ENCODE measurements at places on chromosomes 4 and X.
A peak's percentile ranks its signal among the peaks of the same experiment; 100 is the strongest.

- H3K4me3 ChIP-seq = no peak overlapping the region
- DNase-seq = no peak
- peaks cover 15% of the 10 kb centered on the region for H3K4me1 ChIP-seq
- no peaks in the 10 kb centered on the region for H3K36me3 ChIP-seq
- H3K27me3 ChIP-seq = peaks cover 2% of the 10 kb centered on the region
Measured at GRCh38 chr4:186882293-186882692, 158.6 kb upstream of the FAT1 start.

DNA sequence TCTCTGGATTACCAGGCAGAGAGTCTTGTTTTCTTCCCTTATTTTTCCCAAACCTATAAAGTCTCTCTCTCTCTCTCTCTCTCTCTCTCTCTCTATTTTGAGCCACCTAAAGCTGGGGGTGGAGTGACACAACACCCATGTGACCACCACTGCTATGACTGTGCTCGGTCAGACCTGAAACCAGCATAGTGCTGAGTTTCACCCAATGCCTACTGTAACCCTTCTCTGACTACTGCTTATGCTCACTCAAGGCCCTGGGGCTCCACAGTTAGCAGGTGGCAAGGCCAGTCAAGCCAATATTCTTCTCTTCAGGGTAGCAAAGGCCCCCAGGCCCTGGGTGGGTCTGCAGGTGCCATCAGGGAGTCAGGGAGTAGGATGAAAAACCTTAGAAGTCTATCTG, 114.7 kb upstream of the ARMCX2 start:
- DNase-seq = no peak
- no peaks in the 10 kb centered on the region for H3K36me3 ChIP-seq
- no peaks in the 10 kb centered on the region for H3K27me3 ChIP-seq

DNA sequence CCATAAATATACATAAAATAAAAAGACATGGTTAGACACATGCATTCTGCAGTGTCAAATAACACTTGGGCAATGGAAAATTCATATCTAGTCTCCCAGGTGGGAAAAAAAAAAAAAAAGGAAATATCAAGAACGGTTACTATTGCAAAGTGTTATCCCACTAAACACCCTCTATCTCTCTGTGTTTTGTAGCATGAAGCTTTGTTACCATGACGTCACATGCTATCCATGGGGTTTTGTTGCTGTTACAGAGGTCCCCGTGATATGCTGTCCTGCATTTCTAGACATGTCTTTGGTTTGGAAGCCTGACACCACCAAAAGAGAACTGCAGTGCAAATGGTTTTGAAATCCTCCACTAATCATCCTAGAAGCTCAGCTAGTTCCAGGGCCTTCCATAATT, 50.7 kb upstream of the TLR3 start:
- no peak overlapping the region for H3K4me3 ChIP-seq
- no peak for DNase-seq
- peaks cover 4% of the 10 kb centered on the region for H3K4me1 ChIP-seq
- no peak overlapping the region for H3K27ac ChIP-seq
- H3K36me3 ChIP-seq = no peaks in the 10 kb centered on the region

DNA sequence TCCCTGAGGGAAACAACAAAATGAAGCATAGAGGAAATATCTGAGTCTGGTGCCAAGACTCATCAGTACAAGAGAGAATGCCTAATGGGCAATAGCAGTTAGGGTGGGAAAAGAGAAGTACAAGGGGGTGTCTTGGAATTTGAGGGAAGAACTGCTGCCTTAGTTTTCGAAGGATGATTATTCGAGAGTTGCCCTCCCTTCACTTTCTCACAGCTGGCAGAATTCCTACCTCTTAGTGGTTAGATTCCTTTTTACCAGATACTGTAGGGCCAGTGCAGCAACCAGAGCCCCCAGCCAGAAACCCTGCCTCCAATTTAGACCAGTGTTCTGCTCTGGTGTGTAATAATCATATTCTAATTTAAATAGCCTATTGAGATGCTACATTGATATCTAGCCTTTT, 56.5 kb downstream of the NFKB1 start:
- DNase-seq = no peak
- H3K27ac ChIP-seq = no peak overlapping the region
- H3K36me3 ChIP-seq = no peaks in the 10 kb centered on the region
- no peaks in the 10 kb centered on the region for H3K27me3 ChIP-seq
- no peaks in the 10 kb centered on the region for H3K4me1 ChIP-seq

GRCh38 chr4:36385951-36386571, 104.6 kb downstream of the DTHD1 start:
- H3K27me3 ChIP-seq = no peaks in the 10 kb centered on the region
- H3K27ac ChIP-seq = no peak overlapping the region
- no peak for DNase-seq
- H3K4me1 ChIP-seq = no peaks in the 10 kb centered on the region

- no peaks in the 10 kb centered on the region for H3K27me3 ChIP-seq
- H3K4me1 ChIP-seq = no peaks in the 10 kb centered on the region
- H3K27ac ChIP-seq = no peak overlapping the region
- DNase-seq = no peak
- H3K36me3 ChIP-seq = no peaks in the 10 kb centered on the region
- no peak overlapping the region for H3K4me3 ChIP-seq
Measured at GRCh38 chrX:10677490-10677889, 57.1 kb upstream of the MID1 start.

GRCh38 chr4:38815885-38816782, 11.5 kb upstream of the TLR1 start:
- no peak overlapping the region for H3K27ac ChIP-seq
- H3K4me1 ChIP-seq = no peaks in the 10 kb centered on the region
- no peak overlapping the region for H3K4me3 ChIP-seq
- no peaks in the 10 kb centered on the region for H3K36me3 ChIP-seq
- no peaks in the 10 kb centered on the region for H3K27me3 ChIP-seq

DNA sequence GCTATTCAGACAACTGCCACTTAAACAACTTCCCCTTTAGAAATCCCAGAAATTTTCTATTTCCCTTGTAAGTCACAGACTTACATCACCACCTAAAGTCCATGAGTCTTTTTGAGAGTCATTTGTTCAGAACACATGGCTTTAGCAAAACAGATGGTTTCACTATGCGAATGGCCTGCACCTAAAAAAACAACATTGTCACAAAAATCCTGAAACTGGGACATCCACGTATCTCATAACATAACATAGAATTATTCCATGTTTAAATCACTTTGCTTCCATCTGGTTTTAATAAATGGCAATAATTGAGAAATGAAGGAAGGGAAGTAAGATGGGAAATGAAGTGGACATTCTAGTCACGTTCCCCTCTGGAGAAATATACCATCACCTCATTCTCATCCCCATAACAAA, 155.3 kb upstream of the EDNRA start:
- no peaks in the 10 kb centered on the region for H3K27me3 ChIP-seq
- no peak for DNase-seq
- H3K4me3 ChIP-seq = no peak overlapping the region
- no peaks in the 10 kb centered on the region for H3K4me1 ChIP-seq

- no peaks in the 10 kb centered on the region for H3K36me3 ChIP-seq
- H3K27me3 ChIP-seq = no peaks in the 10 kb centered on the region
- no peaks in the 10 kb centered on the region for H3K4me1 ChIP-seq
- no peak overlapping the region for H3K27ac ChIP-seq
- no peak for DNase-seq
Measured at GRCh38 chr4:96703265-96703664, 863.4 kb downstream of the PDHA2 start.

DNA sequence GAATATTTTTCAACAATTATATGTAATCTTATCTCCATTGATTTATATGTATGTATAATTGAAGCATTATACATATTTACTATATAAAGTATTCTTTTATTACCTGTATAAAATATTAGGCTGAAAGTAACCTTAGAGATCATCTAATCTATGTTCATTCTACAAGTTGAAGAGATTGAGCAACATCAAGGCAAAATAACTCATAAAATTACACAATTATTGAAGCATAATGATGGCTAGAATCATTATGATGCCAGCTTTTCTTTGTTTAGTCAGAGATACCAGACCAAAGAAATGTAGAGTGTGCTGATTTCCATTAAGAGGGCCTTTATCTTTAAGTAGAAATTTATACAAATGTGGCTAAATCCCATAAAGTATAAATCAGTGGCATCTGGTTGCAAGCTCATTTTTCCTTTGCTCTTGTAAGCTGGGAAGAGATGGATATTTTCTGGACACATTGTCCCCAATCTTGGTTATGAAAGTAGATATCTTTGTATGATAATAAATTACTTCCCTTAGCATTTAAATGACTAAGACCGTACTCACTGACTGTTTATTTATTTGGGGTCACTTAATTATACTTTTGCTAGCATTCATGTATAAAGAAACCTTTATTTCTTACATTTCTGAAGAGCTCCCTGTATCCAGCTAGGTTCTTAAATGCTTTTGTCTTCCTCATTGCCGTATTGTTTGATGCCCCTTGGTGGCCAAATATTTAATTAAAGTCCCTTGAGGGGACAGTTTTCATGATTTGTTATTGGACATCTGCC, 339.8 kb downstream of the PCDH7 start:
- no peak overlapping the region for H3K4me3 ChIP-seq
- H3K27ac ChIP-seq = no peak overlapping the region
- no peaks in the 10 kb centered on the region for H3K36me3 ChIP-seq
- H3K4me1 ChIP-seq = no peaks in the 10 kb centered on the region

DNA sequence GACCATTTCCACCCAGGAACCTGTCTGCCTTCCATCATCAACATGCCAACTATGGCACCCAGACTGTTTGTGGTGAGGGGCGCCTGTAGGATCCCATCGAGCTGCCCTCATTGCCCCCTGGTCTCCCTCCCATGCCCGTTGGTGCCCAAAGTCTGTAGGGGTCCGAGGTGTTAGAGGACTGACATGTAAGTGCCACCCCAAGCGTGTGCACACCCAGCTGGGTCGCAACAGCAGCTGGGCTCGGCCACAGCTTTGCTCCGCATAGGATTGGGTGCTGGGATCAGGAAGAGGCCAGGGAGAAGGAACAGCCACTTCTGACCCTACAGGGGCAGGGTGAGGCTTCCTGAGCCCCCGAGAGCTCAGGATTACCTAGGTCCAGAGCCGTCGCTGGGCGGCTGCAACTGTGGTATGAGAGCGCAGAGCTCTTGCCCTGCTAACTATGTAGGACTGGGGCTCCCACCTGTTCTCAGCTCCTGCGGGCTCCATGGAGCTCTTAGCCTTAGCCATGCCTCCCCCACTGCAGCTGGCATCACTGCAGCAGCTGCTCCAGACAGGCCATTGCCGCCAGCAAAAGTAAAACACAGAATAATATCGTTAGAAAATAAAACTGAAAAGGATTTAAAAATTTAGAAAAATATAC, 1160.3 kb downstream of the FSTL5 start:
- H3K4me1 ChIP-seq = no peaks in the 10 kb centered on the region
- DNase-seq = no peak
- no peak overlapping the region for H3K4me3 ChIP-seq
- no peak overlapping the region for H3K27ac ChIP-seq
- no peaks in the 10 kb centered on the region for H3K36me3 ChIP-seq
- H3K27me3 ChIP-seq = no peaks in the 10 kb centered on the region

- DNase-seq = peak; percentile 34
- H3K36me3 ChIP-seq = no peaks in the 10 kb centered on the region
- H3K4me1 ChIP-seq = peaks cover 53% of the 10 kb centered on the region
- H3K4me3 ChIP-seq = no peak overlapping the region
Measured at GRCh38 chr4:77697860-77698590, 92.4 kb downstream of the CXCL13 start.

DNA sequence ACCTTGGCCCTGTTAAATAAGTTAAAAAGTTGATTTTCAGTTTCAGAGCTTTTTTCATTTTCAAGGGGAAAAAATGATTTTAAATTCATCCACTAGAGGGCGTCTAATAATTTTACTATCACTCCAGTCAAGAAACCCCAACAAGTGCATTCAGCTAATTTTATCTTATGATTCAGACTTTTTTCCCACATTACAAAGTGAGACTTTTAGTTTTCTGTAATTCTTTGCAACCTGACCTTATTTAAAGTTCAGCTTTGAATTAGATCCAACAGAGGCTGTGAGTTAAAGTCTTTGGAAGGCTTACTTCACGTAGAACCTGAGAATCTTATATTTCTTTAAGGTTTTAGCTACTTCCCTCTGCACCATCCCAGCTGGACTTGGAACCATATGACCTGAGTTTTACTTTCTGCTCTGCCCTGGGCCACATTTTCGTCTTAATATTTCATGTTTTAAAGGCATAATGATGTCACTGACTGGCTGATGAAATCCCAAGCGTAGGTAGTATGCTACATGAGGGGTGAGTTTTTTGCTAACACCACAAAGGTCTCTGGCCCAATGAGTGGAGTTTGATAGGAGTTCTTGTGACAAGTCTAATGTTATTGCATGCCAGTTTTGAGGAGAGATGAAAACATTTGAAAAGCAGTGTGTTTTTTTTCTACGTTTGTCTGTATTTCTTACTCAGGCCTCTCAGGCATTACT, 7.2 kb downstream of the GNRHR start:
- peak; percentile 7 for DNase-seq
- no peaks in the 10 kb centered on the region for H3K36me3 ChIP-seq
- H3K27me3 ChIP-seq = no peaks in the 10 kb centered on the region
- H3K4me3 ChIP-seq = no peak overlapping the region
- H3K27ac ChIP-seq = no peak overlapping the region

- no peaks in the 10 kb centered on the region for H3K36me3 ChIP-seq
- no peak overlapping the region for H3K27ac ChIP-seq
- no peaks in the 10 kb centered on the region for H3K4me1 ChIP-seq
- H3K4me3 ChIP-seq = no peak overlapping the region
- no peak for DNase-seq
Measured at GRCh38 chrX:103789004-103789403, 12.4 kb downstream of the PLP1 start.

DNA sequence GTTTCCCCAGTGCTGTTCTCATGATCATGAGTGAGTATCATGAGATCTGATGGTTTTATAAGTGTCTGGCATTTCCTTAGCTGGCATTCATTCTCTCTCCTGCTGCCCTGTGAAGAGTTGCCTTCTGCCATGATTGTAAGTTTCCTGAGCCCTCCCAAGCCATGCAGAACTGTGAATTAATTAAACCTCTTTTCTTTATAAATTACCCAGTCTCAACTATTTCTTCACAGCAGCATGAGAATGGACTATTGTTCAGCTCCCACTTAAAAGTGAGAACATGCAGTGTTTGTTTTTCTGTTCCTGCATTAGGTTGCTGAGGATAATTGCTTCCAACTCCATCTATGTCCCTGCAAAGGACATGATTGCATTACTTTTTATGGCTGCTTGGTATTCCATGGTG, 311.7 kb upstream of the CTSO start:
- no peaks in the 10 kb centered on the region for H3K4me1 ChIP-seq
- H3K4me3 ChIP-seq = no peak overlapping the region
- no peak for DNase-seq
- H3K27ac ChIP-seq = no peak overlapping the region
- H3K36me3 ChIP-seq = no peaks in the 10 kb centered on the region
- no peaks in the 10 kb centered on the region for H3K27me3 ChIP-seq

DNA sequence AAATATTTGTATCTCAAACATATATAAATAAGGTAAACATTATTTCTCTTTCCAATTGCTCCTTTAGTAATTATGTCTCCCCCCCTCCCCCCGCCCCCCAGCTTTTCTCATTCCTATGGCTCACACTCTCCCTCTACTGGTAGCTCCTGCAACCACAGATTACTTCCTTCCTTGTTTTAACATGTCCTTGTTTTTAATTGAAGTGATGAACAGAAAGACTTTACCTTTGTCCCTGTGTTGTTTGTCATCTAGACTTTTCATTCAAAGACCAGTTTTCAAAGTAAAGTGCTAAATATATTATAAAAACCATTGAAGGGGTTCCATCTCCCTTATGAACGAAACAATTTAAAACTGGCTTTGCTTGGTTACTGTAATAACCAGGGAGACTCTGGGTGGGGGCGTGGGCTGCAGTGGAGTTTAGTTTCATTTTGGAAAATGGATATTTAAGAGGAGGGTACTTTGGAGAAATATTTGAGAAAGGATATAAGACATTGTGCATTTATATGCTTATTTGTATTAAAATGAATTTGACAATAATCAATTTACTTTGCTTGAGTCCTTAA, 352.9 kb downstream of the RAPGEF2 start:
- no peak overlapping the region for H3K27ac ChIP-seq
- no peaks in the 10 kb centered on the region for H3K27me3 ChIP-seq
- peak; percentile 49 for DNase-seq
- H3K36me3 ChIP-seq = no peaks in the 10 kb centered on the region

All from HepG2 (cell line).